Smooth muscle cell of the umbilical artery (primary cell): ENCODE measurements at places on chromosomes 1 and 21. TPM values are rescaled to one million over a fixed set of nuclear protein-coding genes. Genes with fewer than 3 reads are reported as not detected.

OR2AK2 gene
- total RNA-seq = not detected in 2 replicates

SHISAL2A gene
- not detected in 2 replicates for total RNA-seq

CD247 gene
- not detected in 2 replicates for total RNA-seq

HUNK gene
- total RNA-seq = not detected in 2 replicates

TRIM46 gene
- 5.6 and 10.7 TPM in 2 replicates for total RNA-seq

AIM2 gene
- under 0.01 and 0.46 TPM in 2 replicates for total RNA-seq

MSH4 gene
- total RNA-seq = 0.46 and 0.59 TPM in 2 replicates

TRIM45 gene
- 2.4 and 5.3 TPM in 2 replicates for total RNA-seq

TRNP1 gene
- total RNA-seq = 14.8 and 17.0 TPM in 2 replicates

CRYBG2 gene
- total RNA-seq = not detected in 2 replicates

PADI2 gene
- 0.18 TPM in 1 of 2 replicates, not detected in the other for total RNA-seq

FAM72C gene
- 0.42 TPM in 1 of 2 replicates, not detected in the other for total RNA-seq

GNG12 gene
- 149 and 228 TPM in 2 replicates for total RNA-seq

ADAMTSL4 gene
- 2.7 and 3.3 TPM in 2 replicates for total RNA-seq

ZNF593OS gene
- total RNA-seq = not detected in 2 replicates

MAD2L2 gene
- 26.7 and 38.0 TPM in 2 replicates for total RNA-seq

ADAMTS5 gene
- 0.37 and 4.5 TPM in 2 replicates for total RNA-seq

DIRAS3 gene
- total RNA-seq = 58.2 and 78.9 TPM in 2 replicates

CNTN2 gene
- not detected in 2 replicates for total RNA-seq
